ENCODE measurements at places on chromosomes 1 and 21.
A peak's percentile ranks its signal among the peaks of the same experiment; 100 is the strongest.

GRCh38 chr1:151513626-151514121, 2.5 kb downstream of the CGN start:
- DNase-seq: peak; percentile 49

GRCh38 chr1:83954166-83954823, 44.6 kb downstream of the TTLL7 start:
- no peak for DNase-seq

DNA sequence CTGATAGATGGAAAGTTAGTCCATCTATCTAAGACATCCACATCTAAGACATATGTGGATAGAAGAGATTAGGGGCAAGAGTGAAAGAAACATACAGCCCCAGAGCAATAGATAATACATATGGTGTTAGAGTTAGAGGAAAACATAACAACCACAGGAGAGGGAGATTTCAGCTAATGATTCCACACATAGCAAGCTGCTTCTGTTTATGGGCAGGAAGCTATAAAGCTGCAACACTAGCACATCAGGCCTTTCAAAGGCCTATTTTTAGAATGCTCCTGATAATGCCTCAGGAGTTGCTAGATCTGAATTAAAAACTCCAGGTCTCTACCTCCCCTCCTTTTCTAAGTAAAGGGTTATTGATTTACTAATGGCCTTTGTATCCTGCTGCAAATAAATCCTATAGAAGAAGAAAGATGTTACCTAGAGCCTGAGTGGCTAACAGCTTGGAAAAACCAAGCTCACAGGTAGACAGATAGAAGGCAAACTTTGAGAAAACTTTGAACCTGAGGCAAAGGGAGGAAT, 36.1 kb downstream of the BRINP2 start:
- DNase-seq: no peak

DNA sequence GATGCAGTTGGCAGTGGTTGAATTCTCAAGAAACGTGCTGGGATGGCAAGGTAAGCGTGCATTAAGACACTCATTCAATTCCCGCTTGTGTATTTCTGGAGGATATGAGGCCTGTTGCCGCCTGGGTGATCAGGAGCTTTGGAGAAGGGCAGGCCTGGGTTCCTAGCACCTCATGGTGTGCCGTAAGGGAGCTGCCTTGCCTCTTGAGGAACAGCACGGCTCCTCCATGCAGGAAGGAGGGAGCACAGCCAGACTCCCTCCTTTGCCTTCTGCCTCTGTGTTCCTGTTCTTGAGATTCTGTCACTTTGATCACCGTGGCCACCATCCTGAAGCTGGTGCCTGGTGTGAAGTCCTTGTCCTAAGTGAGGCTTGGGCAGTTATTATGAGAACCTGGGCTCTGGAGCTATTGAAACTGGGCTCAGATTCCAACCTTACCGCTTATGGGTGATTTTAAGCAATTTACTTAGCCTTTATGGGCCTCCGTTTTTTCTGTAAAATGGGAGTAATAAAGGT, 18.3 kb downstream of the SLFNL1 start:
- DNase-seq: no peak

- DNase-seq: peak; percentile 65
Observed at GRCh38 chr1:234893725-234894630, 234.7 kb downstream of the TOMM20 start.

- no peak for DNase-seq
Observed at GRCh38 chr1:6399294-6399693, 5.7 kb upstream of the ACOT7 start.

DNA sequence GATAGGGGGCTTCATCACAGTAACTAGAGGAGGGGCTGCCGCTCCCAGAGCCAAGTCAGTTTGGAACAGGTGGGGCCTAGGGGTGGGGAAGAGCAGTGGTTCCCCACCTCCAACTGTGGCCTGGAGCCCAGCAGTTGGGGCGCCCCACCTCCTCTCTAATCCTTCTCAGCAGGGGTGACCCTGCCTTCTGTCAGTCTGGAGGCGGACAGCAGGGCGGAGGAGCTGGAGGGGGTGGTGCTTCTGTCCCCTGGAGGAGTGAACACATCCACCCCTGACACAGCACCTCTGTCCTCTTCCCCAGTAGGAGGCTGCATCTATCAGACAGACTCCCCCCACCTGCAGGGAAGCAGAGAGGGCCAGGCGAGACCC, 73.8 kb downstream of the MRPL37 start:
- no peak for DNase-seq

DNA sequence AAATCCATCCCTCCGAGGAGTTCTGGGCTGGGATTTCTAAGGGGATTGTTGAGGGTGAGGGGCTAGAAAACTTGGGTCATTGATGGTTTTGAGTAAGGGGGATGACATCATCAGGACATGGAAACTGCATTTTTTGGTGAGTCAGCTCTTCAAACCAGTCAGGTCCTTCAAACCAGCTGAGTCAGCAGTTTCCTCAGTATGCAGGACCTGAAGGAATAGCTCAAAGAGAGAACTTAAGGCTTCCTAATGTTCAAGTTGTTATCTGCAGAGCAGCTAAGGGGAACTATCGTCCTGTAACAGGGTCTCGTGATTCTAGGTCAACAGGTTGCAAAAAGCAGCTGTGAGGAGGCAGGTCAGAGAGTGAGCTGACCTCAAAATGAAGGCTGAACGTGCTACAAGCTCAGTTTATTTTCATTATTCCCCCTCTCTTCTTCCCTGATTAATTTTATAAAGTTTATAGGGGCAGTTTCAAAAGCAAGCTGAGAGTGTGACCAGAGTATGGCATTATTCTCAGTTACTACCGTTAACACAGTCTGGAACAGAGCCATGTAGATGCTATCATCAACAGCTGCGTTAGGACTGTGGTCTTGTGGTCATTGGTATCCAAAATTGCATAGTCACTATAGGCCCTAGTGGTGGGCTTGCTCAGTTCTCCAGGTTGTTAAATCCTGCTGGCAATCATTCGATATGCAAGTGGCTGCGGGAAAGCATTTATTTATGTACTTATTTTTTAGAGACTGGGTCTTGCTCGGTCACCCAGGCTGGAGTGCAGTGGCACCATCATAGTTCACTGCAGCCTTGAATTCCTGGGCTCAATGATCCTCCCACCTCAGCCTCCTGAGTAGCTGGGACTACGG, 10.7 kb upstream of the SDC3 start:
- DNase-seq: peak; percentile 89

All from suppressor macrophage treated with lipopolysaccharide for 1 hour (primary cell).